WERI-Rb-1 (cell line): ENCODE measurements at places on chromosomes 3 and 15.

GRCh38 chr3:130707902-130708601 lies 38.6 kb downstream of the PIK3R4 start:
- DNase-seq, result no peak

GRCh38 chr3:147387885-147388699 lies 18.3 kb downstream of the ZIC4 start:
- DNase-seq, result no peak

DNA sequence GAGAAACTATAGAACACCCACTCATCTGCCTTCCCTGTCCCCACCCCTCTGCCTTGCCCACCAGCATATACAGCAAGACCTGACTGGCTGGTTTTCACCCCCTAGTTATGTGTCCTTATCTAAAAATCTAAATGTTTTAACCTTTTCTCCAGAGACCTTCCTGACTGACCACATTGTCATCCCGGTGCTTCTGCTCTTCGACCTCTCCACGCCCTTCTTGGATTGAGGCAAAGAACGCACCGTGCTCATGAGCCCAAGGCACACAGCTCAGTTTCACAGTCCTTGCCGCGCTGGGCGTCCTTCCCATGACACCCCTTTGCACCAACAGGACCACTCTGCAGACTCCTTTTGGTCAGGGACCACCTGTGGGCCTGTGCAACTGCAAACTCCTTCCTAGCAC lies 62.7 kb downstream of the B3GNT5 start:
- DNase-seq, result no peak

DNA sequence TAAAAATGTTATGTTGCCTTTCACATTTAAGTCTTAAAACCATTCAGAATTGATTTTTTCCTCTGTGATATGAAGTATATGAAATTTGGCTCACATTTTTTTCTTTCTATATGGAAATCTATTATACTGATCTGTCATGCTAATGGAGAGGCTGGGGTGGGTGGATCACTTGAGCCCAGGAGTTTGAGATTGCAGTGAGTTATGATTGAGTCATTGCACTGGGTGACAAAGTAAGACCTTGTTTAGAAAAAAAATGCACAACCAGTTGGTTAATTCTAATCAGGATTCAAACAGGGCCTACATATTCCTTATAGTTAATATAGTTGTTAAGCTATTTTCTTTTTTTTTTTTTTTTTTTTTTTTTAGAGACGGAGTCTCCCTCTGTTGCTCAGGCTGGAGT lies 230.5 kb downstream of the MFSD1 start:
- no peak for DNase-seq

GRCh38 chr3:126521122-126521891 lies 2.6 kb upstream of the CHST13 start:
- DNase-seq, result no peak

- no peak for DNase-seq
Measured at GRCh38 chr15:96746665-96747064, 416.2 kb downstream of the NR2F2 start.

DNA sequence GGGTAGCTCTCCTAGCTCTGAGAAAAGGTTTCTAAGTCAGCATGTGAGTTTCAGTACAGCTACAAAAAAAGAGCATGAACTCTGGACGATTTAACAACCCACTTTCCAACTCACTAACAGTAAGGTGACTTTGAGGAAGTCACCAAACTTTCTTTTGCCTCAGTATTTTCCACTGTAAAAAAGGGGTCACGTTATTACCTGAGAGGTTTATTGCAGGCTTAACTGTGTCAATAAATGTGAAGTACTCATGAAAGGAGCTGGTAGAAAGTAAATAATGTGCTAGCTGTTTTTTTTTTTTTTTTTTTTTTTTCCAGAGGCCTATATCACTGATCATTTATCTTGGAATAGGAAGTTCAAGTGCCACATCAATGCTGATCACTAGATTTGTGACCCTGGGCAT lies 89.3 kb downstream of the PLSCR2 start:
- DNase-seq, result no peak

DNA sequence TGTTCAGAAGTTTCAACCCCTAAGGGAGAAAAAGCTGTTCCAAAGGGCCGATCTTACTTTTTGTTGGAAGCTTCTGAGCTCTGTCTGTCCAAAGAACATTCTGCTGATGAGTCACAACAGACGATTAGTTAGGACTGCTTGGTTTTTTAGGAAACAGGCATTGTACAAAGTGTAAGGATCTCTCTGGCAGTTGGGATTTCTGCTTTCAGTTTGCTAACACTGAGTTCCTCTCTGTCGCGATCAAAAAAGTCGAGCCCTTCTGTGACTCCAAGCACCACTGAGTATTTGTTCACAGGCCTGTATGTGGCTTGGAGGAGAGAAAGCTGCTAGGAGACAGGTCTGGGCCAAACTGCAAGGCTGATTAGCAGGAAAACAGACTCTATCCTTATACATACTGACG lies 91.8 kb upstream of the PFN2 start:
- no peak for DNase-seq

- DNase-seq, result no peak
Measured at GRCh38 chr15:31587583-31587982, 260.9 kb downstream of the KLF13 start.

GRCh38 chr15:98548139-98548971 lies 100.0 kb upstream of the IGF1R start:
- DNase-seq, result no peak

GRCh38 chr15:93987068-93987467 lies 244.3 kb upstream of the MCTP2 start:
- no peak for DNase-seq

- DNase-seq, result no peak
Measured at GRCh38 chr15:76310475-76311099, 682 bp downstream of the ETFA start.

DNA sequence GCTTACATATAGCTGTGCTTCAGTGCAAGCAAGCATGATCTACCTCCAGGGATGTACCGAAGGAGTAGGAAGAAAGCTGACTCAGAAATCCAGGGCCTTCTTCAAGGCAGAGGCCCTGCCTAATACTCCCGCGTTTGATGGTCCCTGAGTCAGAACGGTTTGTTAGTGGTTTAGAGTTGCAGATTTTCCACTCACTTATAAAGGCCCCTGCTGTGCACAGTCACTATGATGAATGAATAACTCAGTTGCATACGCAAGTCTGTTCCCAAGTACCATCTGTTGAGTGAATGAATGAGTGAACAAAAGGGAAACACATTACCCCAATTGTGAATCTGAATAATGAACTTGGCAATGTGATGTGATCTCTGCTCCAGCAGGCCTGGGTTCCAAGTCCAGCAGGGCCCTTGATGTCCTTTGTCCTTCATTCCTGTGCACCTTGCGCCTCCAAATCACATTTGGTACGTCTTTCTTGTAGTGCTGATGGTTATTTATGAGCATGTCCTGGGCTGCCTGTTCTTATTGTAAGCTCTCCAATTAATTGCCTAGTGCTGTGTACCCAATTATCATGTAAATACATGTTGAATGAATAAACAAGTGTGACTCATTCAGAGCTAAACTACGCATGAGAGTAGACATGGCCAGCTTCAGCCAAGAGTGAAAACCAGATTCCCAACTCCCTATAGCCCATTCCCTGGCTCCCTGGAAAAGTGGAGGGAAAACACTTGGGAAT lies 85.3 kb upstream of the LIMD1 start:
- peak; percentile 7 for DNase-seq

GRCh38 chr3:50189274-50189673 lies 2.1 kb upstream of the GNAT1 start:
- DNase-seq, result peak; percentile 85

DNA sequence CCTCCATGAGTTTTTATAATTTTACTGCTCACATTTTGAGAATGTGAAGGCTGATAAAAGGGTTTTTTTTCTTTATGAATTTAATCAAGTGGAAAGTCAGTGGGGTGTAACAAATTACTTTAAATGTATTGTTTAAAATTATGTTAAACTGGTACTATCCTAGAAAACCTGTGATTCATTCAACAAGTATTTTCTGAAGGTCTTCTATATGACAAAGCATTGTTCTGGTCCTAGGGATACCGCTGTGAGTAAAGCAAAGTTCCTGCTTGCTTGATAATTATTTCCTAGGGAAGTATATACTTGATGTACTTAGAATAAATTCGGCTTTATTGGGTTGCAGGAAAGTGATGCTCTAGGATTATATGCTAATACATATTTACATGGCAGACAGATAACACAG lies 152.8 kb upstream of the GOLGA6L4 start:
- DNase-seq, result no peak

DNA sequence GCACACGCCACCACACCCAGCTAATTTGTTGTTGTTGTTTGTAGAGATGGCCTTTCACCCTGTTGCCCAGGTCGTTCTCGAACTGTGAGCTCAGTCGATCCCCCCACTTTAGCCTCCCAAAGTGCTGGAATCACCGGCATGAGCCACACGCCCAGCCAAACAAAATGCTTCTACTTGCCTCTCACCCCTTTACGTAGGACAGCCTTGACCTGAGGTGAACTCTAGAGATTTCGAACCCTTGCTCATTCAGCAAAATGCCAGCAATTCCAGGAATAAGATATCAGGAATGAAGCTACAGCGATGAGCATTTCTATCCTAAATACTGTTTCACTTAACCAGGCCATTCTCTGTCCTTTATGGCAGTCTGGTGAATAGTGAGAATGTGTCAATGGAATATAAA lies 135.0 kb downstream of the LRRK1 start:
- DNase-seq, result no peak
